ENCODE measurements at places on chromosomes 2 and 18. TPM values are rescaled to one million over a fixed set of nuclear protein-coding genes. Genes with fewer than 3 reads are reported as not detected.

Gene ACVR1C
- not detected for polyA plus RNA-seq

Gene MAPRE2
- polyA plus RNA-seq: 102 TPM

Gene CREG2
- not detected for polyA plus RNA-seq

Gene L3MBTL4
- 5.7 TPM for polyA plus RNA-seq

Gene TUBA3E
- not detected for polyA plus RNA-seq

Gene FASTKD2
- polyA plus RNA-seq: 23.6 TPM

Gene AMER3
- not detected for polyA plus RNA-seq

Gene FTCDNL1
- 2.8 TPM for polyA plus RNA-seq

Gene KIF5C
- not detected for polyA plus RNA-seq

Gene GALNT3
- 5.1 TPM for polyA plus RNA-seq

Gene FBXO36
- 0.62 TPM for polyA plus RNA-seq

Gene WDR12
- polyA plus RNA-seq: 18.0 TPM

Gene ALPP
- polyA plus RNA-seq: not detected

Gene CFC1
- not detected for polyA plus RNA-seq

Gene TMEM247
- polyA plus RNA-seq: not detected

Gene ARHGEF4
- not detected for polyA plus RNA-seq

Gene SRD5A2
- polyA plus RNA-seq: not detected

Gene REV1
- 21.9 TPM for polyA plus RNA-seq

Gene APLF
- 2.8 TPM for polyA plus RNA-seq

Gene SERPINB12
- polyA plus RNA-seq: not detected

Gene SLC9A4
- not detected for polyA plus RNA-seq

Gene CNPPD1
- polyA plus RNA-seq: 117 TPM

Gene UGT1A4
- polyA plus RNA-seq: not detected

Gene ABCB6
- 4.8 TPM for polyA plus RNA-seq

Gene LINC00305
- not detected for polyA plus RNA-seq

Gene CCDC150
- polyA plus RNA-seq: 0.37 TPM
